ENCODE measurements at places on chromosomes 12 and 14.

DNA sequence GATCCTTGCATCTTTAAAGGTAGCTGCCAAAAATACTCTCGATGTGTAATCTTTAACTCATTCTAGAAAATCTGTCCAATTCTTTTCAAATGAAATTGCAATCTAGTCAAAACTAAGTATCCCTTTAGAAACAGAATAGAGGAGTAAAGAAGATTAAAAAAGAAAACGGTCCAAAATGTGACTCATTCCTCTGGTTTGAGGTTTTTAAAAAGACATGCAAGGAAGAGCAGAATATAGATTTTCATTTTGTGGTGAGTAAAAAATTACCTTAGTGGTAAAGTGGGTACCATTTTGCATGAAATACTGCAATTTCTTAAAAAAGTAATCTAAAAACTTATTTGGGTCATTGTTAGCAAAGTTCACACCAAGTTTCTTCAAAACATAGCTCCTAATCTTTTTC, 108.4 kb downstream of the BRMS1L start:
- no peak for DNase-seq

GRCh38 chr14:60984196-60984595, 3.2 kb downstream of the SLC38A6 start:
- DNase-seq: no peak

GRCh38 chr12:47986832-47987231, 17.4 kb downstream of the COL2A1 start:
- DNase-seq: no peak

- DNase-seq: no peak
Measured at GRCh38 chr14:22177870-22178269, 411.2 kb downstream of the DAD1 start.

DNA sequence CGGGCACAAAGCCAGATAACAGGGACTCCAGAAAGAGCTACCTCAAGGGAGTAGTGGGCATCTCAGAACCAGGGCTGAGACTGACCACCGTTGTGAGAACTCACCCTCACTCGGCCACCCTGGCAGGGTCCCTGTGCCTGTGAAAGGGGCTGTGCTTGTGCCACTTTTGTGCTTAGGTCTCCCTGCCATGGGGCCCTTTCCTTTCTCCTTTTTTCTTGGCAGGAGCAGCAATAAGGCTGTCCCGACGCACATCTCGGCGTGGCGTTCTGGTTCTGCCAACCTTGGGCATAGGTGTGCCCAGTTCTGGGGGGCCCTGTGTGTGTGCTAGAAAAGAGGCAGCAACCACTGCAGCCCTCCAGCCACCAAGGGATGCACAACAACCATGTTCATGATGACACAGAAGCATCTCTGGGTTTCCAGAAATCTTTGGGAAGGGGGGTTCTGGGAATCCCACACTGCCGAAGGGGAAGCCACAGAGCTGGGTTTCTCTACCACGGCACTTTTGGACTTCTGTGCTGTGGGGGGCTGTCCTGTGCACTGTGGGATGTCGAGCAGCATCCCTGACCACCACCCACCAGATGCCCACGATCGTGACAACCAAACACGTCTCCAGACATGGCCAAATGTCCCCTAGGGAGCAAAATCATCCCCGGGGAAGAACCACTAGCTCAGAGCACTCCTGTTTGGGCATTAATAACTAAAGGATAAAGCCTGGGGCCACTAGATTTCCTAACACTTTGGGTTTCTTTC, 13.1 kb upstream of the TMEM119 start:
- no peak for DNase-seq

- no peak for DNase-seq
Measured at GRCh38 chr12:28308891-28309290, 118.6 kb downstream of the CCDC91 start.

GRCh38 chr12:105580821-105581352, 250.4 kb downstream of the C12orf75 start:
- DNase-seq: no peak

DNA sequence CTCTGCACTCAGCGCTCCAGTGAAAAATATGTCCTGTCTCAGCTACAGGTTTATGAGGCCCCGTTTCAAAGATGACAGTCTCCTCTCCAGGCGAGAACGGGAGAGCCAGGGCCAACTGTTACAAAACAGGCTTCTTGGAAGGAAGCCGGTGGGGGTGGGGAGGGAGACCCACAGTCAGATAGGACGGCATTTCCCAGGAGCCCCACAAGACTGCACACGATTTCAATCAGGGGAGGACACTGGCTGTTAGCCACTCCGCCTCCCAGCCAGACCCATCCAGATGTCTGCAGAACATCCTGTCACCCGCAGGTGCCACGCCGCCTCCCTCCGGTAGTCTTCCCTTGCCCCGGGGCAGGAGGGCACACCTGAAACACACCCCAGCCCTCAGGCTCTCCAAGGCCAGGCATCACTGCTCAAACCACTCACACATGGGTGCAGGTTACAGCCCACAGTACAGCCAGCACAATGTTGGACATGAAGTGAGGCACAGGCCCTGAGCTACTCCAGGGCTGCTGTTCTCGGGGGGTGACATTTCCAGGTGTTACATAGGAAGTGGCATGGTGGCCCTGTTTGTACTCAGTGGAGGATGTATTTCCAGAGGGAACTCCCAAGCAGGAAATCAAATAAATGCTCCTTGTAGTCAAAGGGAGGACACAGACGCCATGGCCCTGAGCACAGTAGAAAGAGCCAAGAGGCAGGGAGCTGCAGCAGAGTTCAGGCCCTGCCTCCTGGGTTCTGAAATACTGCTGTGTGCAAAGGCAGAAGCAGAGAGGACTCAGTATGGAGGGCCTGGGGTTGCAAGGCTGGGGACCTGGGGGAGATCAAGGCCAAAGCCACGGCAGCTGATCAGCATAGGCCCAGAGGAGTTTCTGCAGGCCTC, 138.1 kb downstream of the BCL11B start:
- no peak for DNase-seq

- DNase-seq: no peak
Measured at GRCh38 chr12:105888696-105889095, 250.1 kb downstream of the NUAK1 start.

GRCh38 chr12:2282318-2282717, 229.5 kb downstream of the CACNA1C start:
- DNase-seq: no peak

DNA sequence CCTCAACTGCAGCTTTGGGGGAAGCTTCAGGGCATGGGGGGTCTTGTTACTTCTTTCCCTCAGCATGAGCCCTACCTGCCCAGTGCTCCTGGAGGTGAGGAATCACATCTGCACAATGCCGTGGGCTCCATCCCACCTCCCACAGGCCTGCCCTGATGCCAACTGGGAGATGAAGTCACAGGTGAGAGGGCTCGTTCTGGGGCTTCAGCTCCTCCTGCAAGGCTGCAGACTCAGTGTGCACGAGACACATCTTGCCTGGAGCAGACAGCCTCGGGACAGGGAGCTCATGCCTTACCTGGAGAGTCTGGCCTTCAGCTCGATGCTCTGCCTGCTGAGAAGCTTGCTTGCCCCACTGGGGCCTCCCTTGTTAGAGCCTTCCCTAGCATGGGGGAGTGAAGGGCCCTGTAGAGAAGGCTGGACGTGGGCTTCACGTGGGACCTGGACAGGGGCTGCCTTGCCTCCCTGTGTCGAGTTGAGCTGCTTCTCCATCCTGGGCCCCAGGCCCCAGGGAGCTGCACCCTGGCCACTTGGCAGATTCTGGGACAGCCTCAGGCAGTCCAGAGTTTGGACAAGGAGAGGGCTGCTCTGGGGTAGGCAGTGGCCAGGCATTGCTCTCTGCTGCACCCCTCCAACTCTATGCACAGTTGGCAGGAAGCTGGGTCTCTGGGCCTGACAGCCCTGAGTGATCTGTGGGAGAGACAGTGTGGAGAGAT, 171.4 kb downstream of the KIF26A start:
- no peak for DNase-seq

- no peak for DNase-seq
Measured at GRCh38 chr12:6950811-6951540, at the start of gene PTPN6. PTPN6 (plus strand) TSS chr12:6951356; CDS start chr12:6951513, 157 bp downstream.

GRCh38 chr12:104733717-104734175, 224.3 kb downstream of the SLC41A2 start:
- DNase-seq: no peak

- DNase-seq: no peak
Measured at GRCh38 chr12:55132816-55133215, 6.6 kb downstream of the OR9K2 start.

All from stimulated activated CD4-positive, alpha-beta T cell treated with anti-CD3 and anti-CD28 coated beads, Interleukin-4, amount 100 ng/mL, for 48 hours (primary cell).